Nasal cavity respiratory epithelium epithelial cell of viscerocranial mucosa (primary cell): ENCODE measurements at places on chromosomes 7 and 10. TPM values are rescaled to one million over a fixed set of nuclear protein-coding genes. Genes with fewer than 3 reads are reported as not detected.

LIPF gene
- not detected in 2 replicates for total RNA-seq

KCNIP2 gene
- total RNA-seq: 0.34 and 0.57 TPM in 2 replicates

TMEM270 gene
- not detected in 2 replicates for total RNA-seq

GNAT3 gene
- not detected in 2 replicates for total RNA-seq

OGDHL gene
- under 0.01 and 0.14 TPM in 2 replicates for total RNA-seq

MSMB gene
- total RNA-seq: 0.34 and 21.0 TPM in 2 replicates

SOSTDC1 gene
- not detected in 2 replicates for total RNA-seq

GARIN1A gene
- total RNA-seq: under 0.01 and 0.78 TPM in 2 replicates

CHCHD3 gene
- 100 and 112 TPM in 2 replicates for total RNA-seq

CCDC136 gene
- under 0.01 and 0.28 TPM in 2 replicates for total RNA-seq

RHOBTB1 gene
- total RNA-seq: 5.1 and 9.2 TPM in 2 replicates

ZNF853 gene
- total RNA-seq: 0.34 and 0.43 TPM in 2 replicates

OR6V1 gene
- total RNA-seq: not detected in 2 replicates

NODAL gene
- total RNA-seq: 0.07 TPM in 1 of 2 replicates, not detected in the other

CREB5 gene
- 6.5 and 7.8 TPM in 2 replicates for total RNA-seq

PPP1R3C gene
- 4.1 and 20.8 TPM in 2 replicates for total RNA-seq

COL26A1 gene
- total RNA-seq: not detected in 2 replicates

AFAP1L2 gene
- total RNA-seq: 9.3 and 18.8 TPM in 2 replicates

OR13A1 gene
- 0.07 TPM in 1 of 2 replicates, not detected in the other for total RNA-seq

RAB19 gene
- total RNA-seq: 0.50 TPM in 1 of 2 replicates, not detected in the other

GBX1 gene
- total RNA-seq: not detected in 2 replicates

ASB10 gene
- total RNA-seq: not detected in 2 replicates
